ENCODE measurements at places on chromosomes 16 and 17.

DNA sequence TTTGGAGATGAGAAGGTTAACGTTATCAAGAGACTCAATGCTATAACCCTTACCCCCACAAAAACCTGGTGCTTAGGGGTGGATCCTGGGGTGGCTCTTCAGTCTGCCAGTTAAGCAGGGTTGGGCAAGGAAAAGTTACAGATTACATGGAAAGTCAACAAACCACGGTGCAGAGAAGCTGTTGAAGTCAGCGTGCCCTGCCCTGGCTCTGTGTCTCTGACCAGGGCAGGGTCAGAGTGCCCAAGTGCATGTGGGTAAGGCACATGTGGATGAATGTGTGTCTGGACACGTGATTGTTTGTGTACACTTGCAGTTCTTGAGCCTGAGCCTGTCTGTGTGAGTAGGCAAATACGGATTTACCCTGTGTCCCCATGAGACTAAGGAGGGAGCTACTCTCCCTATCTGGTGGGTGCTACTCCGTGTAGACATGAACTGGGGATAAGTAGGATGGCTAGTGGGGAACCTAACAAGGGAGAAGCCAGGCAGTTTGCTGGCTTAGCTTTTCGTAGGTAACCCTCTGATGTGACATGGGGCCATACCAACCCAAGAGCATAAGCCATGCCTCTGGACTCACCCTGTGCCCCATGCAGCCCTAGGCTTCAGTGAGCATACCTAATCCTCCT, 5.5 kb downstream of the IGFBP4 start:
- DNase-seq, result no peak

- DNase-seq, result no peak
Measured at GRCh38 chr17:74682471-74683190, 30.1 kb downstream of the CD300LF start.

GRCh38 chr17:74821655-74822334, 37.9 kb downstream of the GRIN2C start:
- no peak for DNase-seq

DNA sequence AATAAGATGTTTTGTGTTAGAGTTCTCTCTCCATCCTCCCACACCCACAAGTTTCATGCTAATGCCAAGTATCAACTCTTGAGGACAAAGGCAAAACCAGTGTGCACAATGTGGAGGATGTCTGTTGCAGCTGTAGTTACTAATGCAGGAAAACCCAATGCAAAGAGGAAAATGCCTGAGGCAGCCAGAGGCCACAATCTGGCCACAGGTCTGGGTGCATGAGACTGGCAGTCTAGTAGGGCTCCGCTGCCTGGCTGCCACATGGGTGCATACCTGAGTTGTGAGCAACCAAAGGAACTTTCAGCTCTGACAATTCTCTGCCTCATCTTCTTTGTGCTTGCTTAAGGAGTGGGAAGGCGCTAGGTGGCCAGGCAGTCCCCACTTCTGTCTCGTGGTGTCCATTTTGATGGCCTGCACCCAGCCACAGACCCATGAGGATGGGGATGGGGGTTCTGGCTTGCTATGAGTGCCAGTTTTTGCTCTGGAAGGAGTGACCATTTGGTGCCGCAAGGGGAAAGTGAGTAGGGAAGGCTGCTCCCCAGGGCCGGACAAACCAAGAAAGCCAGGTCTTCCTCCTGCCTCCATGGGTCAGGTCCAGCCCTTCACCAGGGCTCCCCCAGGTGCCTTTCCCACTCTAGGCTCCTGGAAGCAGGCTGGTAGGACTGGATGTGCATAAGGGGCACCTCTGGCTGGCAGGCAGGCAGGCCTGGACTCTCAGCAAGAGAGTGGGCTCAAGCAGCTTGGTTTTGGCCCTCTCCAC, 4.2 kb upstream of the GFOD2 start:
- no peak for DNase-seq

GRCh38 chr16:81198635-81199034, 39.9 kb upstream of the BCO1 start:
- no peak for DNase-seq

DNA sequence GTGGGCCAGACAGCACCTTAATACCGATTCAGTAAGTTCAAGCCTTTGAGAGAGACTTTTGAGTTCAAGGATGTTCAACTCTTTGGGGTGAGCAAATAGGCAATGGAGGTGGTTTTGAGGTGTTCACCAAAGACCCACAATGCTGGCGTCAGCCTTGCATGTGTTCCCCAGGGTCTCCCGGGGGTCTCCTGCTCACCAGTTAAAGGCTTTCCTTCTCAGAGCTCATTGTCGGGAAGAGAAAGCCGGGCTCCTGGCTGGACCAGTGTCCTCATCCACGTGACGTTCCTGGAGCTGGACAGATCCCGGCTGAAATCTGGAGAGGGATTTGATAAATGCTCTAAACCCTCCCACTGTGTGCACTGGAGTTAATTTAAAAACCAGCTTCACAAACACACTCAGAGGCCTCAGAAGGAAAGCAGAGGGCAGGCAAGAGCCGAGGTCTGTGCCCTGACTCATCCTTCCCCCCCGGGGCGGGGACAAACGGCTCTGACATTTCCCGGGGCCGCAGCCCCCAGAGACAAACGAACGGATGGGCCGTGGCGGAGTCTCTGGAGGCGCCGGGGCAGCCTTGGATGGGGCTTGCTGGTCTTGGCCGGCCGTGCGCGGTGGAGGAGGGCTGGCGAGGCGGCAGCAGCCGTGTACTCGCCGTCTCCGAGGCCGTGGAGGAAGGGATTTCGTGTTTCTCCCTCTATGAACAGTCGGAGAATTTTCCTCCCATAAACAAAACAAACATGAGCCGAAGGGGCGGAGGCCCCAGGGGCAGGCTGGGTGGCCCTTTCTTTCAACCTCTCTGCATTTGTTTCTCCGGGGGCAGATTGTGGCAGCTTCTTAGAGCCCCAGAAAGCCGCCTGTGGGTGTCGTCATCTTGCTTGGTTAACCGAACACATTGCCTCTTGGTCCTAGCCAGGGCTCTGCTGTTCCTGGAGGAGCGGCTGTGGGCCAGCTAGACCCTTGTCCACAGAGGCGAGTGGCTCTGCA, 94.2 kb downstream of the NTN1 start:
- no peak for DNase-seq

GRCh38 chr16:54112451-54113206, 174.0 kb downstream of the IRX3 start:
- no peak for DNase-seq

- no peak for DNase-seq
Measured at GRCh38 chr17:33421933-33422332, 128.8 kb upstream of the ASIC2 start.

GRCh38 chr16:87929986-87930385, 6.3 kb downstream of the CA5A start:
- no peak for DNase-seq

GRCh38 chr17:74923538-74924249, 379 bp upstream of the OTOP2 start:
- peak; percentile 44 for DNase-seq

- peak; percentile 19 for DNase-seq
Measured at GRCh38 chr17:75238684-75239191, 22.7 kb downstream of the GGA3 start.

GRCh38 chr16:57055671-57056070, 36.7 kb upstream of the CPNE2 start:
- no peak for DNase-seq

GRCh38 chr16:12539185-12539929, 264.3 kb downstream of the CPPED1 start:
- no peak for DNase-seq

DNA sequence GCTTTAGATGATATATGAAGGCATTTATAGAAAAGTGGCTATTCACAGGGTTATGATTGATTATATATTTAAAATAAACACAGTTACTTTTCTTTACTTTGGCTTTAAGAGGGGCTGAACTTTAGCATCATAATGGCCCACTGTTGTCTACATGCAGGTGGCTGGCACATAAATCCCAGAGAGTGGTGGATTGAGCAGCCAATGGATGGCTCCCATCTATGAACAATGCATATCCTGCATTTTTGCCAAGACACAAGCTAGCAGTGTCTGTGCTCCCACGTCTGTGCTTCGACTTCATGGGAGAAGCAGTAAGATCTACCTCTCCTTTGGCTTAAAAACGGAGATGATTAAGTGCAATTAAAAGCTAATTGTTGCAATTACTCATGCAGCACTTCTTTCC, 373.2 kb upstream of the CDH11 start:
- DNase-seq, result no peak

GRCh38 chr16:4505356-4506147, 29.4 kb downstream of the HMOX2 start:
- peak; percentile 33 for DNase-seq

DNA sequence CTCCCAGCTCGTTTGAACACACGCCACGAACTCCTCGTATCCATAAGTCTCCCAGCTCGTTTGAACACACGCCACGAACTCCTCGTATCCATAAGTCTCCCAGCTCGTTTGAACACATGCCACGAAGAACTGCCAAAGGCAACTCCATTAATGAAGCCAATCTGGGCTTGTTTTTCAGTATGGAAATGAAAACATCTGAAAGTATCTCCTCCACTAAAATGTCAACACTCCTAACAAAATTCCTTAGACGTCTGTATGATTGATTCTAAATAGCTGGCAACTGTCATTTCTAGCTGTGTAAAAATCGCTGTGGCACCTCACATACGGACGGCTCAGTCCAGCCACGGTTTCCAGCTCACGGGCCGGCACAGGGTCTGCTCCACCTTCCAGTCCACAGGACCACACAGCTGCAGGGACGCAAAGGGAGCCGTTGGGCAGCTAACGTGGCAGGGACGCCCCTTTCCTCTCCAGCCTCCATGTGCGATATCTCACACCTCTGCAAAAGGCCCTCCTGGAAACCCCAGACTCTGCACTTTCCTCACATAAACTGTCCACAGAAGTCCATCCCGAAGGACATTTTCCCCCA, 67.1 kb upstream of the METRNL start:
- no peak for DNase-seq

- DNase-seq, result no peak
Measured at GRCh38 chr17:47172696-47173565, 16.2 kb downstream of the CDC27 start.

- no peak for DNase-seq
Measured at GRCh38 chr17:80119839-80120238, 18.5 kb downstream of the GAA start.

DNA sequence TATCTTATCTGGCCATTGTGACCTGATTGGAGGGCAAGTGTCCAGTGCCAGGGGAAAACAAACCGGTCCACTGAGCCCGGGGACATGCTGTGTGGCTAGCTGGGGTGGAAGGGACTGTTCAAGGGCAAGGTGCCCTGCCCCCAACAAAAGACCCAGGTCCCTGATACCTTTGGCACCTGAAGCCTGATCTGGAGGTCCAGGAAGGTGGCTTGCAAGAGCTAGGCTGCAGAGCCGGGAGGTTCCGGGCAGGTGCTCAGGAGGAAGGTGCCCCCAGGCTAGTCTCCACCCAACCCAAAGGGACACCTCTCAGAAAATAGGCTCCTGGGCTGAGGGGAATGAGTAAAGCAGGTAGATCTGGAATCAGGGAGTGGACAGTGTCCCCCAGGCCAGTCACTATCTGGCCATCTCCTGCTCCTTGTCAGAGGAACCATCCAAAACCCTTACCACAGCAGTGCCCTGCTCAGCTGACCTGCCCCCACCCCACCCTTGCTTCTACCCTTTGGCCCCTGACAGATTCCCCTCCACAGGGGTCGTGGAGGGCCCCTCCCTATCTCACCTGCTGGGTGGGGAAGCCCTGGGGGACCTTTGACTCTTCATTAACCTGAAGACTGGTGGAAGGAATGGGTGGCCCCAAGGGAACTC, 6.2 kb downstream of the NAT9 start:
- no peak for DNase-seq

- DNase-seq, result no peak
Measured at GRCh38 chr17:1727258-1727789, 2.8 kb downstream of the WDR81 start.

GRCh38 chr17:78375401-78376151, 2.9 kb upstream of the PGS1 start:
- no peak for DNase-seq

DNA sequence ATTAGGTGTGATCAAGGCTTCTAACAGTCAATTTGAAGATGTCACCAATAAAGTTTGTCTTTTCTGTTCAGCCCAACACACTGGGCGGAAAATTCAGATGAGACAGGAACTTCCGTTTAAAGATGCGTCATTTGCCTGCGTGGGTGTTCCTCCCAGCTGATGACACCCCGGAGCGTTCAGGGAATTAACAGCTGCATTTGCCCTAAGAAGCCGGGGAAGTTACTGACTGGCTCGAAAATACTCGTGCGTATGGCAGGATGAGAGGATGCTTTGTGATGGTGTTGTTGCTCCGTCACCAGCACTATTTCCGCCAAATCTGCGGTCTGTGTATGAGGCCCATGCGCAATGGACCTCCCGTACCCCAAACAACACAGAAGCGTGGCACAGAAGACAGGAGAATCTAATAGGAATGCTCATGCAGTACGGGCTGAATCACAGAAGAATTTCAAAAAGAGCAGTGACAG, 11.9 kb upstream of the PVALEF start:
- DNase-seq, result no peak

- no peak for DNase-seq
Measured at GRCh38 chr16:82699711-82700495, 73.1 kb downstream of the CDH13 start.

GRCh38 chr16:48317614-48318315, 67.4 kb downstream of the SIAH1 start:
- DNase-seq, result no peak

DNA sequence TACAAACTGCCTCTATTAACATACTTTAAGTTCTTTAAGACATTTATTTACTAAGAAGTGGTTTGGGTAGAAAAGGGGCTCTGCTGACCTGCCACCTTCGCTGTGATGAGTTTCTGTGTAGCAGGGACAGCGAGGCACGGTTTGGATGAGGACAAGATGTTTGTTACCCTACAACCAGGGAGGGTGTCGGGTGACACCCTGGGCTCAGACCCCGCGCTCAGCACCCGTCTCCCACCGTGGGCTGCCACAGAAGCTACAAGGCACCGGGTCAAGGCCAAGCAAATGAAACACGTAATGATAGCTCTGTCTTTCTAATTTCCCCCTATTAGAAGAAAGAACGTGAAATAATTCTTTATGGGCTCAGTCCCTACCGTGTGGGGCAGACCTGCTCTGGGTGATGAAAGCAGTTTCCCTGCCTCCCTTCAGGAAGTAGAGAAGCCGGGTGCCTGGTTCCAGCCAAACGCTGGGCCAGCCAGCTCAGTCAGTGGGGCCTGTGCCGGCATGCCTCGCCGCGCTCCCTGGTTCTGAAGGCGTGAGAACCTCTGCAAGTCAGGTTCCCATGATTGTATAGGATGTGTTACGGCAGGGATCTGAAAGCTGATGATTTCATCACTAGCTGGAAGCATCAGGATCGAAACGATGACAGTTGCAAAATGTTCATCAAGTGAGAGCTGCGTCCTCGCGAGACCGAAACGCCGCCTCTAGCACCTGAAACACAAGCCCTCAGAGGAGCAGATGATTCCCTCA, 3.9 kb downstream of the ZNF750 start:
- DNase-seq, result no peak

- DNase-seq, result no peak
Measured at GRCh38 chr16:69711115-69711740, 15.1 kb downstream of the NQO1 start.

- no peak for DNase-seq
Measured at GRCh38 chr16:86395477-86395876, 114.8 kb upstream of the FOXF1 start.

- no peak for DNase-seq
Measured at GRCh38 chr16:85824161-85825135, 25.0 kb downstream of the COX4I1 start.

- DNase-seq, result no peak
Measured at GRCh38 chr17:69485251-69485661, 70.8 kb downstream of the MAP2K6 start.
